Renal cortex interstitium (tissue), 15 donors: ENCODE measurements at places on chromosomes 1 and 21. TPM values are rescaled to one million over a fixed set of nuclear protein-coding genes. Genes with fewer than 3 reads are reported as not detected.

GRCh38 chr1:47235806-47236205 is 3.8 kb upstream of the TAL1 start:
- no peak for DNase-seq

DNA sequence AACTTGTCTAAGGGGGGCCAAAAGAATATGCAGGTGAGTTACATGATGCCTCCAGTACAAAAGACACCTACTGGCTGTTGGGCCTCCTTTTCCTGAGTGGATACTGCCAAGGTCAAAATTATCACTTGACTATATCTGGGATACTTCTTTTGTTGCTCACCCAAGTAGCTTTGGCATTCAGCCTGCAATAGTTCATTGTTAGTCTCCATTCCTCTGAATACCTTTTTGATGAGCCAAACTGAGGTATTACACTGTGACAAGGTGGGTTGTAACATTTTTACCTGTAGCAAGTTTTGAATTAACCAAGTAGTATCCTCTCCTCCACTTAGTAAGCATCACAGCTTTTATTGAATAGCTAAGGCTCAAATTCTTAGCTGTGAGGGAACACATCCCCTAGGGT is 408.0 kb downstream of the LRRIQ3 start:
- DNase-seq, result no peak

- DNase-seq, result no peak
These were observed 9.1 kb upstream of the SH3D21 start for GRCh38 chr1:36297062-36297461.

- DNase-seq, result no peak
These were observed 7.8 kb downstream of the ETS2 start for GRCh38 chr21:38813547-38813946.

GRCh38 chr1:14804626-14805025 is 206.1 kb downstream of the KAZN start:
- DNase-seq, result no peak

GRCh38 chr1:224375059-224375458 is 18.4 kb downstream of the CNIH4 start:
- no peak for DNase-seq

DNA sequence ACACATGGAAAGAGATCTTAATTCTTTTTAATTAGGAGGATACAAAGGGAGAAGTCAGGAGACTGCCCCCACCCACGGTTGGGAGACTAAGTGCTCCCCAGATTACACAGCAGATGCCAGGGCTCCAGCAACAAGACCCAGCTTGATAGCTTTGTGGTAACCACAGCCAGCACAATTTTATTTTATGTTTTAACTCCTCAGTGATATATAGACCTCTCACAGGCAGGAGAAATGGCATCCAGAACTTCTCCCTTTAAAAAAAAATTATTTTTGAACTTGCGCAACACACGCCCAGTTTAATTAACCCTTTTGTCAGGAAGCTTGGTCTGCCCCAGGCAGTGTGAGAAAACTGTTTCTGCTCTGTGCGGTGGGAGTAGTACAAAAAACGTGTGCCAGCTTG is 62.6 kb upstream of the ACOT11 start:
- no peak for DNase-seq

DNA sequence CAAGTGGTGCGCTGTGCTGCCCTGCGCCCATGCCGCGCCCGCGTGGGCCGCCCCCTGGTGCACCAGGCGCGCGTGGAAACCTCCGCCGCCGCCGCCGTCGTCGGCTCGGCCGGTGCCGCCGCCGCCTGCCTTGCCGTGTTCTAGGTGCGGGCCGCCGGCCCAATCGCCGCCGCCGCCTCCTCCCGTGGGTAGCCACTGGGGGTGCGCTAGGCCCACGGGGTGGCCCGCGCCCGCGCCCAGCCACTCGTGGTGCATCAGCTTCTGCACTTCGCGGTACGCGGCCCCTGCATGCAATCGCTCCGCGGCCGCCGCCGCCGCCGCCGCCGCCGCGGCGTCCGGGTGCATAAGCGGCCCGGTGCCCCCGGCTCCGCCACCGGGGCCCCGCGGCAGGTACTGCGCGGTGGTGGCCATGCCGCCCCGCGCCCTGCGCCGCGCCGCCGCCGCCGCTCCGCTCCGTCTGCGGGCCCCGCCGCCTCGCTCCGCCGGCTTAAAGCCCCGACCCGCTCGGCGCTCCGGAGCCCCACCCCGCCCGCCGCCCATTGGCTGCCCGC is at the start of gene POU3F1:
POU3F1 (minus strand) TSS at position 461 of the 551 bp plus-strand sequence; CDS start at position 411, 50 bp downstream.
- DNase-seq, result no peak

GRCh38 chr1:150154143-150154542 is 4.4 kb downstream of the PLEKHO1 start:
- no peak for DNase-seq

FAM131C gene
- polyA plus RNA-seq, result 1.9 TPM

DNA sequence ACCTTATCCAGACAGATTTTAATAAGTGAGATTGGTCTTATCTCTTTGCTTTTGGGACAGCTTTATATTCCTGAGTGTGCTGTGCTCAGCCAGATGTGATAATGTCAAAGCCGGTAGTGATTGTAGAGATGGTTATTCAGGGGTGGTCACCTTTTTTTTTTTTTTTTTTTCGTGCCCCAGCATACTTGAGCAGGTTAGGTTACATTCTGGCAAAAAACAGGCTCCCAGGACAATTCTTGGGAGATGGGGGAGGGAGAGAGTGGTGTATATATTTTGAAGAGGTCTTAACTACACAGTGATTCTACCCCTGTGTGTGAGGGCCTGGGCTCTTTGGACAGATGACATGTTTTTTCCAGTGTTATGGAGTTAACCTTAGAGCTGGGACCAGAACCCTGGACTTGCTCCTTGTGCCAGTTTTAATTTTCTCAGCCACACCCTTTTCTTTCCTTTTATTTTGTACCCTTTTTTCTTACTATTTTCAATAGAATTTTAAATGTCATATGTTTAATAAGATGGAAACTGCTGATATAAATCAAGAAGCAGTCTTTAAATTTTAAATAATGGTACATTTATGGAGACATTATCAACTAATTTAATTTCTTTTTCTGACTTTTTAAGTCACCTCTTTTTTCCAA is 88.4 kb downstream of the DYRK1A start:
- DNase-seq, result no peak

FMO1 gene
- 233 TPM for polyA plus RNA-seq

DNA sequence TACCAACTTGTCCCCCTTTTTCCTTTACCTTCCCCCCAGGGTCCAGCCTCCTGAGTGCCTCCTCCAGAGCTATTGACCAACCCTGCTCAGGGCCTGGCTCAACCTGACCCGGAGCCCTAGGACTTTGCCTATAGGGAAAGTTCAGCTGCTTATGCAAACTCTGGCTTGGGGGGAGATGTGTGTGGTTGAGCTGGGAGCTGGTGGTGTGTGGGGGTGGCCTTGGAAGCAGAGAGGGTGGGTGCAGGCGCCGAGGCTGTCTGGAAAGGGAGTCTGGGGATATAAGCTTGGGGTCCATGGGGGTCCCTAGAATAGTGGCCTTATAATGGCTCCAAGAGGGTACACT is 14.1 kb downstream of the KCNQ4 start:
- no peak for DNase-seq

- DNase-seq, result no peak
These were observed 29.1 kb downstream of the CACHD1 start for GRCh38 chr1:64499011-64499410.

POU3F1 gene
- 0.91 TPM for polyA plus RNA-seq

SLC25A33 gene
- polyA plus RNA-seq, result 4.2 TPM

DNA sequence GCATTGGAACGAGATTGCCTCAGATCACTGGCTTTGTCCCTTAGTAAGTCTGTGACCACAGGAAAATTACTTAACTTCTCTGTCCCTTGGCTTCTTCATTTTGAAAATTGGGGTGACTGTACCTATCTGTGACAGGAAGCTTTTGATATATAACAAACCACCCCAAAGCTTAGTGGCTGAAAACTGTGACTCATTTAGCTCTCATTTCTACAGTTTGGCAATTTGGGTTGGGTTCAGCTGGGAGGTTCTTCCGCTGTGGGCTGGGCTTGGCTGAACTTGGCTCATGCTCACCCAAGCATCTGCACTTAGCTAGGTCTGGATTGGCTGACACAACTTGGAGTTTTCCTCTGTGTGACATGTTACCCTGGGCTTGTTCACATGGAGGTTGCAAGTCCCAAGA is 14.0 kb downstream of the C1orf94 start:
- DNase-seq, result no peak

GRCh38 chr21:38984982-38985567 is 179.3 kb downstream of the ETS2 start:
- DNase-seq, result no peak

- DNase-seq, result no peak
These were observed 9.8 kb downstream of the INKA2 start for GRCh38 chr1:111729271-111729921.

DNA sequence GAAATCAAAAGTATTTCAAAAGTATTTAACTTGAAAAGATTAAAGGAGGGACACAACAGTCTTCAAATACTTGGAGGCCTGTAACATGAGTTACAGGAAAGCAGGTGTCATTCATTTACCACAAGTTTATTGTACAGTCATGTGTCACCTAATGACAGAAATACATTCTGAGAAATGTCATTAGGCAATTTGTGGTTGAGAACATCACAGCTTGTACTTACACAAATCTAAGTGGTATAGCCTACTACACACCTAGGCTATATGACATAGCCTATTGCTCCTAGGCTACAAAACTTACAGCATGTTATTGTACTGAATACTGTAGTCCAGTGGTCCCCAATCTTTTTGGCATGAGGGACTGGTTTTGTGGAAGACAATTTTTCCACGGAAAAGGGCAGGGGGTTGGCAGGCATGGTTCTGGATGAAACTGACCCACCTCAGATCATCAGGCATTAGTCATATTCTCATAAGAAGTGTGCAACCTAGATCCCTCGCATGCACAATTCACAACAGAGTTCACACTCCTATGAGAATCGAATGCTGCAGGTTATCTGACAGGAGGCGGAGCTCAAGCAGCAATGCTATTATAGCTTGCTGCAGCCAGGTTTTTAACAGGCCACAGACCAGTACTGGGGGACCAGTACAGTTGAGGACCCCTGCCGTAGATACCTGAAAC is 25.0 kb upstream of the PHTF1 start:
- no peak for DNase-seq

LAMB3 gene
- 1.9 TPM for polyA plus RNA-seq

DNA sequence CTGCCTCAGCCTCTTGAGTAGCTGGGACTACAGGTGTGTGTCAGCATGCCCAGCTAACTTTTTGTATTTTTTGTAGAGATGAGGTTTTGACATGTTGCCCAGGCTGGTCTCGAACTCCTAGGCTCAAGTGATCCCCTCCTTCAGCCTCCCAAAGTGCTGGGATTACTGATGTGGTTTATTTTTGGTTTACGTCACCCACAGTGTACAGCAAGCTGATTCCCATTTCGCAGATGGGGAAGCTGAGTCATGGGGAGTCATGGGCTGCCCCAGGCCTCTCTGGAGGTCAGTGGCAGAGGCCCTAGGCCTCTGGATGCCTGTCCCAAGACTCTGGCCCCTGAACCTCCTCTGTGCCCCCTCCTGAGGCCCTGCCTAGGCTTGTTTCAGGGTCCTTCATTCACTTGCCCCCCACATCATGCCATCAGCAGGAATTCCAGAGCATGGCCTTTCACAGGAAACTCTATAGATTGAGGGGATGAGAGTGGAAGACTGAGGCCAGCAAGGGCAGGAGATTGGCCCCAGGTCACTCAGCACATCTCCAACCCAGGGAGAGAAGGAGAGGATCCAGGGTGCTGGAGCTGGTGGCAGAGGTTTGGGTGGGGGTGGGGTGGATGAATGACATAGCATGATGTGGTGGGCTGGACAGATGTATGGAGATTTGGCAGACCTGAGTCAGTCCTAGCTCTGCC is 266.0 kb downstream of the PTPRU start:
- no peak for DNase-seq

NFASC gene
- polyA plus RNA-seq, result 18.6 TPM

- no peak for DNase-seq
These were observed 550.2 kb downstream of the USP25 start for GRCh38 chr21:16279731-16280581.

AXDND1 gene
- 12.6 TPM for polyA plus RNA-seq

DNA sequence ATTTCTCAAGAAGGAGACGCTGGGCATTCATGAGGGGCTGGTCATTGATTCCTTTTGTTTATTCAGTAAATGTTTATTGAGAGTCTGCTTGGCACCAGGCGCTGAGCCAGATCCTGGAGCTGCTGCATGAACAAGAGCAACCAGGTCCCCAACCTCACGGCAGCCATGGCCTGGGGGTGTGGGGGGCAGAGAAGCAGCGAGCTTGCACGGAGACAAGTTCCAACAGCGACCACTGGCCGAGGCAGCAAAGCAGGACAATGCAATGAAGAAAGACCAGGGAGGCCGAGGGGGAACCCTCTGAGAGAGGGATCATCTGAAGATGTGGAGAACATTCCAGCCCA is 7.5 kb downstream of the KCNAB2 start:
- DNase-seq, result no peak

CACNA1S gene
- polyA plus RNA-seq, result 0.39 TPM

CCDC17 gene
- 1.6 TPM for polyA plus RNA-seq

PTPN14 gene
- polyA plus RNA-seq, result 39.7 TPM

DNA sequence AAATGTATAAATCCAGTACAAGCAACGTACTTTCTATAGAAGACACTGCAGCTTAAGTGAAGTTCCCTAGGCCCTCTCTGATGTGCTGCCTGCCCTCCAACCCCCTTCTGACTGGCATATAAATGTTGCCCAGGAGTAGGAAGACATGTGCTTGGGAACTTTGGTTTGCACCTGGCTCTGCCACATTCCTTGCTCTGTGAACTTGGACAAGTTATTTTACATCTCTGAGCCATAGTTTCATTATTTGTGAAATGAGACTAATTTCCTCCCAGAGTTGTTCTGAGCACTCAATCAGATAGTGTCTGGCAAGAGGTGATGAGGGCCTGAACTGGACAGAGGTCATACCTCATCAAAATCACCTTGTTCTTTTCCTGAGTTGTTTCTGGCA is 3.5 kb upstream of the PHC2 start:
- no peak for DNase-seq

TEX38 gene
- polyA plus RNA-seq, result 0.24 TPM

ARHGEF10L gene
- 52.0 TPM for polyA plus RNA-seq

BMP8B gene
- 5.1 TPM for polyA plus RNA-seq

DNA sequence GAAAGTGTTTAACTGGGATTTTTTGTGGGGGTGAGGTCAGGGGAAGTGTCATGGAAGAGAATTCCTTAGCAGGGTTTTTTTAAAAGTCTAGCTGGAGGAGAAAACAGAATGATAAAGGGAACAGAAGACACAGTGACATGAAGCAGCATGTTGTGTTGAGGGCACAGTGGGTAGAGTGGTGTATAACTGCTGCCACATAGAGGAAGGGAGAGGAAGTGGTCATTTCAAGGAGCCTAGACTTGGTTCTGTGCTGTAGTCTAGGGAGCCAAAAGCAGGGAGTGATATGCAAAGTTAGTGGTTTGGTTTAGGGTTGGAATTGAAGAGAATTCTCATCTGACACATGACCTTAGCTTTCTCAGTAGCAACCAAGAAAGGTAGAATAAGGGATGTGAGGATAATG is 10.2 kb downstream of the EEIG2 start:
- no peak for DNase-seq
